Right forelimb (tissue), 1 donor: ENCODE measurements at places on chromosomes 5 and 9.

DNA sequence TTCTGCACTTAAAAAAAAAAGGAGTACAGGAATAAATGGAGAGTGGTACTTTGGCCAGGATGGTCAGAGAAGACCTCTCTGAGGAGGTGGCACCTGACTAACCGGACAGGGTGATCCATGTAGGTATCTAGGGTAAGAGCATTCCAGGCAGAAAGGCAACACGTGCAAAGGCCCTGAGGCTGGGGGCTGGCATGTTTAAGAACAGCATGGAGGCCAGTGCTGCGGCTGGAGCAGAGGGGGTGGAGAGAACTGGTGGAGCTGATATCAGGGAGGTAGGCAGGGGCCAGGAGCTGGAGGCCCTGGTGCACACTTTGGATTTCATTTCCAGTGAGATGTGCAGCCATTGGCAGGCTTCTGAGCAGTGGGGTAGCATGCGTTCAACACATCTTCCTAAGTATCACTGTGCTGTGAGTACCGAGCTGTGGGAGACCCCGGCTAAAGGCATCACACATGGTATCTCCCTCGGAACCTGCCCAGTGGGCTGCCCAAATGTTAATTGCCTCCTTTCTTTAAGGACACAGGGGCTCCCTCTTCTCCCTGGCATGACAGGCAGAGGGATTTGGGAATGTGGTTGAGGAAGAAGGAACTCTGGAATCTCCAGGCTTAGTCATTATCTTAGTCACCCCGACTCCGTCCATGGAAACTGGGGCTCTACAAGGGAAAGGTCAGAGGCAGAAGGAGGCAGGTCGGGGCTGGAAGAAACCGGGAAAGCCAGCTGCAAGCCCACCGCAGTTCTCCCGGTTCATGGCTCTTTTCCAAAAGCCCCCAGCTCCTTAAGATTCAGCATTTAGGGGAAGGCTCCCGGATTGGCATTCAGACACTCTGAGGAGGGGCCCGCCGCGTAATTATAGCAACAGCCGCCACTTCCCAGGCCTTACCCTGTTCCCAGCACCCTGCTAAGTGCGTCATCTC is 18.6 kb downstream of the SLC6A7 start:
- DNase-seq, result no peak

GRCh38 chr5:82330530-82331270 is 52.5 kb upstream of the RPS23 start:
- no peak for DNase-seq

DNA sequence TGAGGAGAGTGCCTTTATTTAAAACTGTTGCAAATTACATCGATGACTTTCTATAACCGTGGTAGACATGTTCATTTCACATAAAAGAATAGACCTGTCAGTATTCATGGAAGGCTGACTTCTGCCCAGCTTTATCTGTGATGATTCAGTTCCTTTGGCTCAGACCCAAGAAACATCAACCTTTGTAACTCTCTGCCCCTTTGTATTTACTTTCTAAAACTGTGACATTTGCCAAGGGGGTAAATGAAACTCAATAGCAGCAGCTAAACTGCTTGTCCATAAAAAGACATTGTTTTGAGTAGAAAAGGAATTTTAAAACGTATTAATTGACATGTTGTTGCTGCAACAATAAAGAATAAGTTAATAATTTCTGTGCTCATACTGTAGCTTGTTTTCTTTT is 137.8 kb upstream of the ANKH start:
- no peak for DNase-seq

GRCh38 chr9:83424831-83425230 is 113.4 kb downstream of the FRMD3 start:
- DNase-seq, result no peak

DNA sequence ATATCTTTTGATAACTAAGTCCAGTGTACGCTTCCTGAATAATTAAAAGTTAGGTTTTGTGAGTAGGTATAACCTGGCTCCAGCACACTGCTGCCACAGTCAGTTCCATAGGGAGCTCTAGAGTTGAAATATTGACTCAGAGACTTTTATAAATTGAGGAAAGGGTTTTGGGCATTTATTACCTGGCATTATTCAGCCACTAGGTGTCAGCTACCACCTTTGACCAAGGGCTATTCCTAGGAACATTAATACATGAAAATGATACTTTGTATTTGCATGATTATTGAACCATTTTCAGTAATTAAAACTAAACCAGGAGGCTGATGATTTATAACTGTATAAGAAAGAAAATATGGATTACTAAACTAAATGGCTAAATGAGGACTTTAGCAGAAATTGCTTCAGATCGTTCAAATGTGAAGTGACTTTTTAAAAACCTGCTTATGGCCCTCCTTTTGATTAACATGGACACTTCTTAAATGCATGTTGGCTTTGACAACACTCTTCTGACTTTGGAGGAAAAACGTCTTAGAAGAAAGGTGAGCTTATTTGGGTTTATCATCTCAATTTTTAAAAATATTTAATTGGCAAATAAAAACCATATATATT is 83.0 kb downstream of the SMC2 start:
- DNase-seq, result no peak
